ENCODE measurements at places on chromosomes 6 and 20. TPM values are rescaled to one million over a fixed set of nuclear protein-coding genes. Genes with fewer than 3 reads are reported as not detected.

GRCh38 chr20:61926253-61926613, 139.4 kb downstream of the TAF4 start:
- DNase-seq, result no peak

DNA sequence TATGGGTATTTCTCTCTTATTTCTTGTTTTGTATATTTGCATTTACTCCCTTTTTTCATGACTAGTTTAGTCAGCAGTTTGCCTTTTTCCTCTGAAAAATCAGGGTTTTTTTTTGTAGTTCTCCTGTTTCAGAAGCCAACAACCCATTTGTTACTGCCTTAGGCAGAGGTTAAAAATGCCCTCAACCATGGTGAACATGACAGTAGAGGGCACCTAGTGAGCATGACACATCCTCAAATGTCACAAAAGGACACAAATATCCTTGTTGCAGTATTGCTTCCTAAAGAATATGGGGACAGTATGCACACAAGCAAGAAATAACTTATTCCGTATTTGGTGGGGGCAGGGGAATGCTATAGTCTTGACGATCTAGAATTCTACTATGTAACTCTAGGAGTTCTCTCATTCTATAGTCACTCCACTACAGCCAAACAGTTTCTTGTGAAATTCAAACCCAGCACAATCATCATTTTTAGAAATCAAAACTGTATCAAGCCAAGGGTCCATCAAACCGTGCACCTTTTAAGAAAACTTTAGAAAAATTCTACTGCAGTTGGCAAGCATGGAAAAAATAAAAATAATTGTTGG, 47.0 kb downstream of the GOPC start:
- no peak for DNase-seq

DNA sequence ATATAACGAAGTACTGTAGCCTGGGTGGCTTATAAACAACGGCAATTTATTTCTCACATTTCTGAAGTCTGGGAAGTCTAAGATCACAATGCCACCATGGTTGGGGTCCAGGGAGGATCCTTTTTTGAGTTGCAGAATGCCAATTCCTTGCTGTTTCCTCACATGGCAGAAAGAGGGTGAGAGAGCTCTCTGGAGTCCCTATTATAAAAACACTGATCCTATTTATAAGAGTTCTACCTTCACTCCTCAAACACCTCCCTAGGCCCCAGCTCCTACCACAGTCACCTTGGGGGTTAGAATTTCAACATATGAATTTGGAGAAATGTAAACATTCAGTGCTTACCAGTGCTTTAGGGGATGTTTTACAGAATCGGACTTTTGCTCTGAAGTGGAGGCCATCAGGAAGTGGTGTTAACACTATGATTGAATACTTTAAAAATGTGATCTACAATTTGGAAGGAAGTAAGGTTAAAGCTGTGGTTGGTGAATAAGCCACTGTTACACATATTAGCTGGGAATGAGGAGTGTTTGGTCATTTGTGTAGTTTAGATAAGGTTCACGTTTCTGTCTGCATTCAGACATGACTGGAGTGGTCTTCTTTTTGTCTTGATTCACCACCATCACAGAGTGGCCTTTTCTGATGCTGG, 79.9 kb upstream of the SPTLC3 start:
- DNase-seq, result no peak

DNA sequence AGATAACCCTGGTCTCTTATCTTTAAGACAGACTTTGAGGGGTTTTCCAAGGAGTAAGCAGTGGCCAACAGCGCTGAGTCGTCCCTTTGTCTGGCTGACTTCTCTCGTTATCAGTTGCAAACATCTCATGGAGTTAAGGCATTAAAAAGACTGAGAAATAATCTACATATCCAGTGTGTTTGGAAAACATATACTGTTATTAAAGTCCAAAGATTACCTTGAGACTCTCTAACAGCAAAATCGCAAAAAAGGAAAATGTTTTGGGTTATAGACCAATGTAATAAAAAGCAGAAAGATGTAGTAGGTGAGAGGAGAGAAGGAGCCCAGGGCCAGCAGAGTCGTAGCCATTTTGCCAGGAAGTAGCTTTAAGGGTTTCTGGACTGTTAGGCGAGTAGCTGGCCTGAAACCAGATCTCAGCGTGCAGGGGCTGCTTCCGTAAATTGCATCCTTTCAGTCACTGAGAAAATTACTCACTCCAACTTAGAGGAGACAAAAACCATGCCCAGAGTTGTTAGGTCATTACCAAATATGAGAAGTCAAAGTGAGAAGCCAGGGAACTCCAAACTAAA, 24.6 kb downstream of the MYLK4 start:
- no peak for DNase-seq

DNA sequence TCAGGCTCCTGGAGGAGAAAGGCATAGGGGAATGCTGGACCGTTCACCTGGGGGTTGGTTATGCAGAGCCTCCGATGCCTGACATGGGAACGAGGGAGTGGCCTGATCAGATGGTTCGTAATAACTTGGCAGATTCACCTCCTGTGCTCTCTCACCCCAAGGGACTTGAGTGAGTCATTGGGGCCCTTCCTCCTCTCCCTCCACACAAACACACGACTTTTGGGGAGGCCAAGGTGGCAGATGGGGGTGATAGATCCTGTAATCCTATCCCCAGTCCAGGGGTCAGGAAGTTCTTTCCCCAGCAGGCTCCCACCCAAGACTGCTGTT, 45.6 kb upstream of the ARFGEF2 start:
- no peak for DNase-seq

The MUCL3 gene
- 0.19 TPM for total RNA-seq

The POU5F1 gene
- total RNA-seq, result 4.2 TPM

All from testis (tissue), 5 donors.